Daoy (cell line): ENCODE measurements at places on chromosomes 2 and 18. TPM values are rescaled to one million over a fixed set of nuclear protein-coding genes. Genes with fewer than 3 reads are reported as not detected.

CTAGE1 gene
- total RNA-seq: not detected in 2 replicates

NCL gene
- 238 and 499 TPM in 2 replicates for total RNA-seq

IHH gene
- total RNA-seq: not detected in 2 replicates

FOXI3 gene
- 0.18 and 0.23 TPM in 2 replicates for total RNA-seq

MARCHF4 gene
- total RNA-seq: 4.1 and 4.8 TPM in 2 replicates

TBR1 gene
- not detected in 2 replicates for total RNA-seq

MC2R gene
- total RNA-seq: not detected in 2 replicates

ALS2 gene
- total RNA-seq: 25.2 and 27.5 TPM in 2 replicates

AGPS gene
- total RNA-seq: 117 and 142 TPM in 2 replicates

CDKL4 gene
- total RNA-seq: 0.63 TPM in 1 of 2 replicates, not detected in the other

CFAP65 gene
- total RNA-seq: 0.11 TPM in 1 of 2 replicates, not detected in the other

LIMS2 gene
- total RNA-seq: 0.51 TPM in 1 of 2 replicates, not detected in the other

CD207 gene
- total RNA-seq: not detected in 2 replicates

MFSD2B gene
- 0.06 TPM in 1 of 2 replicates, not detected in the other for total RNA-seq

EVX2 gene
- not detected in 2 replicates for total RNA-seq

MYO7B gene
- total RNA-seq: 0.27 and 0.91 TPM in 2 replicates

INHBB gene
- total RNA-seq: 0.29 and 1.0 TPM in 2 replicates

TLX2 gene
- 0.77 TPM in 1 of 2 replicates, not detected in the other for total RNA-seq

TUBA3D gene
- total RNA-seq: not detected in 2 replicates

SERPINB13 gene
- total RNA-seq: not detected in 2 replicates
